ENCODE measurements at places on chromosomes 2 and 18.

DNA sequence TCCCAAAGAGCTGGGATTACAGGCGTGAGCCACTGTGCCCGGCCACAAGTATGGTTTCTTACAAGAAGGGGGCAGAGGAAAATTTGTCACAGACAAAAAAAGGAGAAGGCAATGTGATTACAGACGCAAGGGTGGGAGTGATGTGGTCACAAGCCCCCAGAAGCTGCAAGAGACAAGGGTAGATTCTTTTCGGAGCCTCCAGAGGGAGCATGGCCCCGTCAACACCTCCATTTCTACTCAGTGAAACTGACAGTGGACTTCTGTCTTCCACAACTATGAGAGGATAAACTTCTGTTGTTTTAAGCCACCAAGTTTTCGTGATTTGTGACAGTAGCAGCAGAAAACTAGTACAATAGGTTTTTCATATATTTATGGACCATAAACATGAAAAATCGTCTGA, 2.1 kb upstream of the TCF7L1 start:
- DNase-seq, result no peak

DNA sequence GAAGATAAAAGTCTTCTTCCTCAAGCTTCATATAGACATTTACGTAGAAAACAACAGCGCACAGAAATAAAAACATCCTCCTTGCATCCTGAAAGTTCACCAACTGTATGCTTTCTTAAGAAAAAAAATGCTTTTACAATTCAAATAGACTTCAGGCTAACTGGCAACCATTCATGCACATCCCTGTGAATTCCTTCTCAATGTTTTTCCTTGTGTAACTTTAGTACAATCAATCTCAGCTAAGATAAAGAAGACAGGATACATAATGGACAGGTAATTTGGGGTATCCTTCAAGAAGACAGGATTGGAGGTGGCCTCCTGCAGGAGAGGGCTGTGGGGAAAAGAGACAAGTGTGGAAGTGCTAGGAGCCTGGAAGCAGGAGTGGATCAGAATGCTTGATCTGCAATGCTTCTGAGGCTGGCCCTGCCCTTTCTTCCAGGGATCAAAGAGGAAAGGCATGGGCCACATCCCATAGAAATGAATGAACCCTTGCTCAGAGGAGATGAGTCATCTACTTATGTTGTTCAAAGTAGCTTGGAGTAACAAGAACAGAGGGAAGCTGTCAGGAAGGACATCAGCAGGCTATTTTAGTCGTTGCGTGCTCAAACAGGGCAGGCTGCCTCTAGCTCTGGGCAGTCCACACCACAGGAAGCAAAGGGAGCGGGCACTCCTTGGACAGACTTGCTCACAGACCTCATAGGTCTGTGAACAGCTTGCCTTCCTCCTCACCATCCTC, 126.6 kb downstream of the TMEM131 start:
- no peak for DNase-seq

GRCh38 chr2:49687918-49688317, 533.6 kb upstream of the FSHR start:
- no peak for DNase-seq

DNA sequence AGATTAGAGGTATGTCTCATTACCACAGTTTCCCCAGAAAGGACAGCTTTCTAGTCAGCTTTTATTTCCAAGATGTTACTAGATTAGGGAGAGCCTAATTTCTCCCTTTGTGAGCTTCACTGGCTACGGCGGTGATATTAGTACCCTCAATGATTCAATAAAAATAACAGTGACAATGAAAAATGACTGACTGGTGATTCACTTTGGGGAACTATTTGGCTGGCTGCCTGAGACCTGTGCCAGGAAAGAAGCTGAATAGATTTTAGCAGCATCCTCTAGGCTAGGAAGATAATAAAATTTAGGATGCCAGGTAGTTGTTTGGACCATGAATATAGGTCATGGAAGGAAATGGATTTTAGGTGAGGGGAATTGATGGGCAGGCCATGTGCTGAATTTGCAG, 178.7 kb downstream of the FMNL2 start:
- no peak for DNase-seq

- no peak for DNase-seq
These were observed 4.9 kb upstream of the IL1B start for GRCh38 chr2:112841295-112842044.

- no peak for DNase-seq
These were observed 110.5 kb downstream of the ESCO1 start for GRCh38 chr18:21489919-21490495.

DNA sequence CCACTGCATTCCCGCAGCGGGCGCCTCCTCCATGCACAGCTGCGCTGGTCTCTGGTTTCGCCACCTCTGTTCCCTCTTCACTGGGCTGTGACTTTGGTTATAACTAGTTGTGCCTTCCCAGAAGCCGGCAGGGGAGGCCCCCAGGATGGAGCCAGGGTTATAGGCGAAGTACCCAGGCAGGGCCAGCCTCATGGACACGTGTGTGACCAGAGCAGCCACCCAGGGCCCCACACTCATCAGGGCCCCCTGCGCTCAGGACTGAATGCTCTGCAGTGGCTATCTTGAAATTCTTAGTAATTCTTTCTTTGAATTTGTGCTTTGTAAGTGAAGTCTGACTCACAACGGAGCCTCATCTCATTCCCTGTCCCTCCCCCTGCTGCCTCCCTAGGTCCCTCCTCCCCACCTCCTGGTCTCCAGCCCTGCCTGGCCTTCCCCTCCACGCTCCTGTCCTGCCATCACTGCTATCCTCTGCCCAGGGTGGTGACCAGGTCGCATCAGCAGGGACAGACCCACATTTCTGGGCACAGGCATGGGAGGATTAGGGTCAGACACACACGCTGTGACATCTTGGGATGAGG, 38.1 kb upstream of the LBH start:
- DNase-seq, result no peak

GRCh38 chr2:135532581-135532980, 1.3 kb downstream of the R3HDM1 start:
- no peak for DNase-seq

GRCh38 chr2:3488855-3489763, 30.2 kb downstream of the ADI1 start:
- DNase-seq, result no peak

- DNase-seq, result no peak
These were observed 19.3 kb upstream of the CHMP1B start for GRCh38 chr18:11831921-11832320.

- no peak for DNase-seq
These were observed at the start of gene HDAC4 for GRCh38 chr2:239400596-239401066. HDAC4 (minus strand) TSS chr2:239401020; CDS start chr2:239352699, 48,321 bp downstream.

DNA sequence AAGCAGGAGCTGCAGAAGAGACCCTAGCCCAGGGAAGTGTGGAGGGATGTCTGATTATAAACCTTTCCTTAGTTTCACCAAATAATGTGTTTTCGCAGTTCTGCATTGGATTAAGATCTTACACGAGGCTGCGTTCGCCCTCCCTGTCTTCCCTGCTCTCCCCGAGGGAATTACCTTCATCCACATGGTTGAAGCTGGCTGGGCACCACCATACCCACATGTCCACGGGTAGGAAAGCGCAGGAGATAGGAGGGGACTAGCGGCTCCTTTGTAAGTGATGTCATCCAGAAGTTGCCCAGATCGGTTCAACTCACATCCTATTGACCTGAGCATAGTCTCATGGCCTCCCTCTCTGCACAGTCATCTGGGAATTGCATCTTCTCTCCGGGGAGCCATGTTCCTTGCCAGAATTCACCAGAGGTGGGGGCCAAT, 1.1 kb downstream of the TTL start:
- no peak for DNase-seq

GRCh38 chr2:148614322-148615049, 30.1 kb upstream of the EPC2 start:
- DNase-seq, result no peak

DNA sequence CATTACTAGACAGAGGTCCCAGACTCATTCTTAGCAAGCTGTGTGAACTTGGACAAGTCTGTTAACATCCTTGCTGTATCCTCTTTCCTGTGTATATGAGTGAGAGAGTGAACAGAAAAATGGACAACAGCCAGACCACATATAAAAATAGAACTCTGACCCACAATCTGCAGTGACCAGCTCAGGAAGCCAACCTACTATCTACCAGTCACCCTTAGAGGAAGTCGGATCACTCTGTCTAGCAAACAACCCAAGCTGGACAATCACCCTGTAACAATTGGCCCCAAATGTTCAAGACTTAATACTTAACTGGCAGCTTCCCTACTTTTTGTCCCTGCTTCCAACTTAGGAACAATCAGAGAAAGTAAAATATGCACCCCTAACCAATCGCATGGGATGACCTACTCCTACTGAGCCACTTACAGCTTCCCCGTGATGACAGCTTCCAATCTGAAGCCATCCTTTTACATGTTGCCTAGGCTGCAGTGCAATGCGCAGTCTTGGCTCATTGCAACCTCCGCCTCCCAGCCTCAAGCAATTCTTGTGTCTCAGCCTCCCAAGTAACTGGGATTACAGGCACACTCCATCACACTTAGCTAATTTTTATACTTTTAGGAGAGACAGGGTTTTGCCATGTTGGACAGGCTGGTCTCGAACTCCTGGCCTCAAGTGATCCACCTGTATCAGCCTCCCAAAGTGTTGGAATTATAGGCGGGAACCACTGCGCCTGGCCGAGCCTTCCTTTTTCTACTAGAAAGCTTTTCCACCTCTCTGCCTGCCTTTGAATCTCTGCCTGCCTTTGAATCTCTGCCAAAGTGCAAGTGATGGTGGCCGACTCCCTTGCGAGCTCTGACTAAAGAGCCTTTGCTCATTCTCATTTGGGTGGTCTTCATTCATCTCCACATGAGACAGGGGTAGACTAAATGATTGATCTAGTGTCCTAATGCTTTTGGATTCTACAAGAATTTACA, 158.3 kb upstream of the NDUFV2 start:
- no peak for DNase-seq

DNA sequence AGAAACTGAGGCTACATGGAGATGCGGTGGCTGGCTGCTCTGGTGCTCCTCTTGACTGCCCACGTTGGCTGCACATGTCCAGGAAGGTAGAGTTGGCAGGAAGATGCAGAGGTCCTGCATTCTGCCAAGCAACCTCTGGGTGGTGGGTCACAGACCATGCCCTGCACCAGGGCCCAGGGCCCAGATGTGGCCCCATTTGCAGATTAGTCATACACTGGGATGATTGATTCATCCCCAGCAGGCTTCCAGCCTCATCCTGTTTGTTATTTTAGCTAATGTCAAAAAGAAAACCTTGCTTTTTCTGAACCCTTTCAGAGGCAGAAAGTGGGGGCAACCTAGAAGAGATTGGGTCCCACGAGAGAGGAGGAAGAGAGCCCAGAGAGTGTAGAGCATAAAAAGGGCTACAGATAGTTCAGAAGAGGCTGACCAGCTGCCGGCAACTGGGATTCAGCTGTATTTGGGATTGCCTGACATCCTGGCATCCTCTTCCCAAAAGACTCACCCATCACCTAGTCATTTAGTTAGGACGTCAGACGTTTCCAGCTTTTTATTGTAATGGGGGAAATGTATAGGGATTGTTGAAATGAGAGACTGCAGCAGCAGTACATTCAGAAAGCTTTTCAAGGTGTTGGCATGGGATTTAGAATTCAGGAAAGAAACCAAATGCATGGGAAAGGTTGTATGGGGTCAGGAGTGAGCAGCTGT, 101.9 kb downstream of the CTIF start:
- no peak for DNase-seq

GRCh38 chr18:31303771-31304170, 14.2 kb upstream of the DSG1 start:
- no peak for DNase-seq

DNA sequence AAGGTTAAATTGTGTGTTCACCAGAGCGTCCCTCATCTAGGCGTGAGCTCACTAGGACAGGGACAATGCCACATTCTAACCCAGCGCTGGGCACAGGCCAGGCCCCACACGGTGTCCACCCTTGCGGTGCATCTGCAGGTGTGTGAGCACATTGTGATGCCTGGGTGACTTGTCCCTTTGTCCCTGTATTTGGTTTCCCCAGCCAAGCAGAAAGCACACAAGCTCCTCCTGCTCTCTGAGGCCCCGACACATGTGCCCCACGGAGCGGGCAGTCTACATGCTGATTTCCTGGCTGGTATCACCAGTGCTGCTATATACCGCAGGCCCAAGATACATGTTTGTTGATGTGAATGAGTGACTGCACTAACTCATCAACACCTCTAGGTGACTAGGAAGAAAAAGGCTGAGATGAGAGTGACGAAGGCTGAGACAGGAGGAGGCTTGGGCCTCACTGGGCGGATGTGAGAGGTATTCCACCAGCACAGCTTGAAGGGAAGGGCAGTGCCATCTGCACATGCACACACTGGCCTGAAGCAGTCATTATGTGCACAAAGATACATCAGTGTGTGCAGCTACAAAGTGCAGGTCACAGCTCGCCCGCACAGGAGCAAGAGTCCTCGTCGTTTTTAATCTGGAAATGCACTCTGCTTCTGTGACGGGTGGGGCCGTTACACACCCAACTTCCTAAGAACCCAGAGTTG, 205.9 kb downstream of the EIPR1 start:
- DNase-seq, result no peak

- no peak for DNase-seq
These were observed 41.8 kb downstream of the CCDC102B start for GRCh38 chr18:68839701-68840100.

GRCh38 chr2:210562502-210563080, 6.2 kb downstream of the CPS1 start:
- DNase-seq, result no peak

DNA sequence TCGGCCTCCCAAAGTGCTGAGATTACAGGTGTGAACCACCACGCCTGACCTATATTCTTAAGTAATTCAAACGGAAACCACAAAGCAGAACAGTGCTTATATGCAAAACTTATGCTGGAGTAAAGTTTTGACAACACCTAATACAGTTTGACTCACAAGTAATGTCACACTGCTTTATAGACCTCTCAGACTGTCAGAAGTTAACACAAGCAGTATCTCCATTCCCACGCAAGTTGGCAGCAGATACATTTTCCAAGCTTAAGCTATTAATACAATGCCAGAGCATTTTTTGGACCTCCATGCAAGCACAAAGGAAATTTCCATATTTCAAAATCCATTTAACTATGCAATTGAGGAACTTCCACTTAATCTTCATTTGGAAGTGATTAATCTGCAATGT, 21.0 kb upstream of the SANBR start:
- no peak for DNase-seq

- no peak for DNase-seq
These were observed 244.2 kb upstream of the SALL3 start for GRCh38 chr18:78735131-78736014.

DNA sequence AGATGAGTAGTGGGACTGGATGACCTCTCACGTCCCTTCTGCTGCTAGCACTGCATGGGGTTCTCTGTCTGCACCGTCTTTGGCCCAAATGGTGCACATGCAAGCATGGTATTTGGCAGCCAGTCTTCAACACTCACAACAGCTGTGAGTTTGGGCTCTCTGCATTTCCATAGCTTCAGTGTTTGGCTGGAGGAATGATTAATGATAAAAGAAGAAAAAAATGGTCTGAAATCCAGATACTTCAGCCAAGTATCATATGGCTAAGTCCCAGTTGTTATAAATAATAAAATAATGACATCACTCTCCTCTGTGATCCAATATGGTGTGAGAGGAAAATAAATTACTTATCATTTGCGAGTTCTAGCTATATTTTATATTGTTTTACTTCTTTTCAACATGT, 173.3 kb downstream of the DCDC2C start:
- DNase-seq, result no peak

All from stimulated activated CD4-positive, alpha-beta T cell treated with anti-CD3 and anti-CD28 coated beads, Interleukin-1b, Interleukin-23, amount 100 ng/mL, for 1 hour (primary cell).